ENCODE measurements at places on chromosomes 3 and 15.

DNA sequence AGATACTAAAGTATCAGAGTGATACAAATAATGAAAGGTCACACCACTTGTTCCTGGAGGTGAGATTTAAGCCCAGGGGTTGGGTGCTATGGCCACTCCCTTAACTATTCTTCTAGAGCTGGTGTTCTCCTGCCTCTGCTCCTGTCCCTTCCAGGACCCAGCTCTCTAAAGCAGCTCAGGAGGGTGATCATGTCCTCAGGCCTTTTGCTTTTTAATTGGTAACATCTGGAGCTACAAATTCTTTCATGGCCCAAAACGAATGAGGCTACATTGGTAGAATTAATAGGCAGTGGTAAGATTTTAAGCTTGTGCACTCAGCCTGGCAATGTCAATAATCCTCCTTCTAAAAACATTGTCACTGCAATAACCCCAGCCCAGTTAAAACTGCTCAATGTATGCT lies 38.2 kb upstream of the CNOT10 start:
- DNase-seq = no peak

GRCh38 chr3:30686176-30686575 lies 79.8 kb downstream of the TGFBR2 start:
- DNase-seq = peak; percentile 29

DNA sequence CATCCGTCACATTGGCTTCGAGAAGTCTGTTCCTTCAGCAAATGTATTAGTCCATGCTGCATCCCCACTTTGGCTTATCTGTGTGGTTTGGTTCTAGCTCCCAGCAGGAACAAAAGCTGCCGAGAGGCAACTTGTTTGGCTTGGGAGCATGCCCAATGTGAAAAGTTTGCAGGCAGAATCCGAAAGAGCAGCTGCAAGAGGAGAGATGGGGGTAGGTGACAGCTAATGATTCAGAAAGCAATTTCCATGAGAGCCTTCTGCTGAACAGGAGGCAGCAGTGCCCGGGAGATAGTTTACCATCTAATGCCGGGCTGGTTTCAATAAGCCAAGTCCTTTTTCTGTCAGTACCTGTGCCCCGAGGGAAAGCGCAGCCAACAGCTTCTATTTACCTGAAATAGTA lies 60.2 kb downstream of the GRM7 start:
- DNase-seq = peak; percentile 0

DNA sequence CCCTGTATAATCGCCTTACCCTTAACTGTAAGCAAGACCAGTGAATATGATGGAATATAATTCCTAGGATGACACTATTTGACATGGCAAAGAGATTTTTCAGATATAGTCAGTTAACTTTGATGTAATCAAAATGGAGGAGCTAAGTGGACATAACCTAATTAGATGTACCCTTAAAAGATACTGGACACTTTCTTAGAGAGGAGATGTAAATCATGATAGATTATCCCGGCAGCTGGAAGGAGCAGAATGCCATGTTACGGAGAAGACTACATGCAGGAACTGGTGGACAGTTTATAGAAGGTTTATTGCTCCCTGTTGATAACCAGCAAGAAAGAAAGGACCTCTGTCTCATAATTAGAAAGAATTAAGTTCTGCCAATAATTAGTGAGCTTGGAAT lies 1142.9 kb downstream of the SI start:
- DNase-seq = no peak
